ENCODE measurements at places on chromosomes 1 and 21.

DNA sequence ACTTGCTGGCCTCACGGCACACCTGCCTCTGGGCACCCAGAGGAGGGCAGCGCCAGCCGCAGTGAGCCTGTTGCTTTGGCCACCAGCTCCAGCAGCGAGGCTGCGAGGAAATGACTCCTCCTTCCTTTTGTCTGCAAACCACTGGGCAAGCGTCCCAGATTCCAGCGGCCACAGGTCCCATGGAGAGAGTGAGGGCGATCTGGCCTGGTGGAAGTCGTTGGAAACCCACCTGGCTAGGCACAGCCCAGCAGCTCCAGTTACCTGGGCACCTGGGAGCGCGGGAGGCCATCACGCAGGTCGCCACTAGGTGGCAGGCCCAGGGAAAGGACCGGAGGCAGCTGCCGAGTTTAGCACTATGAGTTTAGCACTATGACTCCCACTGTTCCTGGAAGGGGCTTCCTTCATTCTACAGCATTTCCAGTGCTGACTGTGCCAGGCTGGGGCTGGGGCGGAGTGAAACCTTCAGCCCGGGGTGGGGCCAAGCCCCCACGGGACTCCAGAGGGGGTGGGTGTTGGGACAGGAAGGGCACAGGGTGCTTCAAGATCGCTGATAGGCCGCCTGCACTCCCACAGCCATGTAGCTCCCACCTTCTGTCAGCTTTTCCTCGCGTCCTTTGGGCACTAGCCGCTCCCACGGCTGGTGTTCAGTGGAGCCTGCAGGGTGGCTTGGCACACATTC, 1.1 kb upstream of the ESPN start:
- peak; percentile 12 for DNase-seq

DNA sequence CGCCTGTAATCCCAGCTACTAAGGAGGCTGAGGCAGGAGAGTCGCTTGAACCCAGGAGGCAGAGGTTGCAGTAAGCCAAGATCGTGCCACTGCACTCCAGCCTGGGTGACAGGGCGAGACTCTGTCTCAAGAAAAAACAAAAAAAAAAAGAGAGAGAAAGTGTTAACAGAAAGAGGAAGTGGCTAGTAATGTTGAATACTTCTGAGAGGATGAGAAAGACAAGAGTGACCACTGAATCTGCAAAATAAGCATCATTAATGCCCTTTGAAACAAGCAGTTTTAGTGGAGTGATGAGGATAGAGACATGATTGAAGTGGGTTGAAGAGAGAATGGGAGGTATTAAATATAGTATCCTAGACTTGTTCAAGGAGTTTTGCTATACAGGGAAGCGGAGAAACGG, 11.7 kb downstream of the MPZ start:
- DNase-seq = no peak

DNA sequence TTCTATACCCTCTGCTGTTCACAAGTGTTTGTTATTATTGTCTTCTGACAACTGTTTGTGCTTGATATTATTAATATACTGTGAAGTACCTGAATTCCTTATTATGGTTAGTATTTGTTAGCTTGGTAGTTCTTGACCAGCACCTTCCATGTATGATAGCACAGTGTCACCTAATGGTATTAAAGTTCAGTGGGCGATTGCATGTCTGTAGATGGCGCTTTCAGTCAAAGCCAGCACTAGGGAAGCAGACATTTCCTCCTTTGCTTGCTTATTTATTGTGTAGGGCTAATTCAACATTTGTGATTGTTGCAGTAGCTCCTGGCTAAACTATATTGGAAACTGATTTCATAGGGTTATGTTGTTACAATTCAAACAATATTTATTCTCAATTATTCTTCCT, 218.0 kb downstream of the ZP4 start:
- DNase-seq = no peak

GRCh38 chr21:27645285-27645684, 678.4 kb upstream of the ADAMTS5 start:
- DNase-seq = no peak

- DNase-seq = no peak
Observed at GRCh38 chr1:164977561-164977960, 379.0 kb downstream of the LMX1A start.

- no peak for DNase-seq
Observed at GRCh38 chr1:113031171-113031933, 41.6 kb upstream of the LRIG2 start.

Data from retinal pigment epithelial cell (primary cell).